ELF-1 (cell line): ENCODE measurements at places on chromosomes 3 and 15.

- peak; percentile 85 for DNase-seq
Observed at GRCh38 chr15:63019511-63020109, 22.9 kb upstream of the TPM1 start.

GRCh38 chr3:95310560-95310959 lies 1247.7 kb downstream of the NSUN3 start:
- no peak for DNase-seq

DNA sequence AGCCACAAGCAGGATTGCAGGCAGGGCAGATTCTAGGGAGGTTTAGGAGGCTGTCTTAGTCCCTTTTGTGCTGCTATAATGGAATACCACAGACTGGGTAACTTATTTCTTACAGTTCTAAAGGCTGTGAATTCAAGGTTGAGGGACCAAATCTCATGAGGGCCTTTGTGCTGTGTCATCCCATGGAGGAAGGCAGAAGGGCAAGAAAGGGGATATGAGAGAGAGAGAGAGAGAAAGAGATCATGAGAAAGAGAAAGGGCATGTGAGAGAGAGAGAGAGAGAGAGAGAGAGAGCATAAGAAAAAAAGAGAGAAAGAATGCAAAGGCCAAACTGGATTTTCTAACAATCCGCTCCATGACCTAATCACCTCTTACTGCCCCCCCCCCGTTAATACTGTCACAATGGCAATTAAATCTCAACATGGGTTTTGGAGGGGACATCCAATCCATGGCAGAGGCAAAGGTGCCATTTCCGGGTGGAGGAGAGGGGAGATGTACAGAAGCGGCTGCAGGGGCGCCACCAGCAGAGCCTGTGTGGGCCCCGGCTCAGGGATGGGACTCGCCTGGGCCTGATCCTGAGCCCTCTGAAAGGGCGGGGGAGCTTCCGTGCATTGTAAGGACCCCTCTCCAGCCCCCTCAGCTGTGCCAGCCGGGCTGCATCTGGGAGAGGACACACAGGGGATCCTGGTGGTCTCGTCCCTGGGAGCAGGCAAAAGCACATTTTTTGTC lies 20.5 kb downstream of the MRPS11 start:
- DNase-seq: no peak

GRCh38 chr15:34336991-34337556 lies 507 bp downstream of the SLC12A6 start:
- DNase-seq: no peak

- DNase-seq: peak; percentile 92
Observed at GRCh38 chr15:24956111-24956838, 1.5 kb downstream of the SNRPN start.

DNA sequence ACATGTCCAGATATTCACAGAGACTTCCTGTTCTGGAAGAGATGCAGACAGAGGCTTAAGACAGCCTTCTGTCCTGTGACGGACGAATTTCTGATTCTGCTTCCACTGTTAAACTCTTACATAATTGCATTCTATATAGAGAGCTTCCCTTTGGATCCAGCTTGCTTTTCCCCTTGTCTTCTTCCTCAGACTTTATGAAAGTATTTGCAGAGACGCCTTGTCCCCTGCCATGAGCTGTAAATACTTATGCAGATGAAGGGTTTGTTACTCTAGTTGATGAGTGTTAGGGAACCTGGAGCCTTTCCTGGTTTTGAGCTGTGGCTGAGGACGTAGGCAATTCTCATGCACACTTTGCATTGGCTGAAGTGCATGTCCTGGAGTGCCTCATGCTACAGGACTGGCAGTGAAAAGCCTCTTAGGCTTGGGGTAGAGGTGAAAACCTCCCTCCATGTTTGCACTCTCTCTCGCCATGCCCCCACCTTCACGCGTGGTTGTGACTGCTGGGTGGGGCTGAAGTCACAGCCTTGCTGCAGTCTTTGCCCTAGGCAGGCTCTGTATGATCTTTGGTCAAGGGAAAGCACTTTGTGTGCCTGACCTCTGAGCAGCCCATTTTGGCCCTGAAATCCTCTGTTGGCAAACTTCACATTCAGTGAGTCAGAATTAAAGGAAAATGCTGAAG lies 286.6 kb downstream of the PTPRG start:
- peak; percentile 65 for DNase-seq

GRCh38 chr15:33136353-33136752 lies 58.2 kb downstream of the FMN1 start:
- DNase-seq: no peak

GRCh38 chr15:90301707-90302300 lies 36.3 kb downstream of the NGRN start:
- DNase-seq: no peak

DNA sequence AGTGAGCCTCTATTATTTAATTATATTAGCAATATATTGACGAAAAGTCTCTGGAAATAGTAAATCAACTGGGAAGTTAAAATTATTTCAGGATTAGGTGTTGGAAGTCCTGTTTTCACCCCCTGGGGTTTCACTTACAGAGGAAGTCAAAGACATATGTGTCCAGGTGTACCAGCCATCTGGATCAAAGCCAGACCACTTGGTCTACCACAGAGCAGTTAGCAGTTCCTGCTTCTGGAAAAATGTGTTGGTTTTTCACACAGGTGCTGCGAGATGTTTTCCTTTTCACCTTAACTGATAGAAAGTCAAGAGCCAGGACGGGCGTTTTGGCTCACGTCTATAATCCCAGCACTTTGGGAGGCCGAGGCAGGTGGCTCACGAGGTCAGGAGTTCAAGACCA lies 13.1 kb downstream of the MME start:
- DNase-seq: no peak

GRCh38 chr15:60072826-60073465 lies 68.8 kb downstream of the FOXB1 start:
- no peak for DNase-seq

DNA sequence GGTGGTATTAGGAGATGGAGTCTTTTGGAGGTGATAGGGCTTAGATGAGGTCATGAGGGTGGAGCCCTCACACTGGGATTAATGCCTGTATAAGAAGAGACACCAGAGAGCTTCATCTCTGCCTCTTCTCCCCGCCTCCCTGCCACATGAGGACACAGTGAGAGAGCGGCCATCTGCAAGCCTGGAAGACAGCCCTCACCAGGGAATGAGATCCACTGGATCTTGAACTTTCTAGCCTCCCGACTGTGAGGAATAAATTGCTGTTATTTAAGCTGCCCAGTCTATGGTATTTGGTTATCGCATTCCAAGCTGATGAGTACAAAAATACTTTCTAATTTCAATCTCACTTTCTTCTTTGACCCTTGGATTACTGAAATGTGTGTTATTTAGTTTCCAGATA lies 121.4 kb downstream of the OCA2 start:
- DNase-seq: no peak

GRCh38 chr15:76730262-76730661 lies 174.9 kb downstream of the SCAPER start:
- DNase-seq: no peak

GRCh38 chr3:169041677-169042171 lies 621.8 kb downstream of the MECOM start:
- no peak for DNase-seq

DNA sequence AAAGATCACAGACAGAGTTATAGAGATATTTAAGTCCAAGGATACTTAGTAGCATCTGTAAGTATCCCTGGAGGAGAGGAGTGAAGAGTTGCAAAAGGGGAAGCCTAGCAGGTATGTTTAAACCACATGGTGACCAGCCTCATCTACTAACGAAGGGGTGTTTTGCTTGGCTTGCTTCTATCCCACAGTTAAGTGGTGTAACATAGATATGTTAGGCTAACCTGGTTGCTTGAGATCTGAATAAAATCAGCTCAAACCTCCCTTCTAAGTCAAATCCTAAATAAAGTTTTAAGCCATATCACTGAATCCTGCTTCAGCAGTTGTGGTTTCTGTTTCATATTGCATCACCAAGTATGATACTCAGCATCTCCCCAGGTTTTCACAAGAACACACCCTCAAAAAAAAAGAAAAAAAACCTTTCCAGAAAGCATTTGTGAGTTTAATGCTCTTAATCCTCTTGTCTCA lies 880.2 kb downstream of the ROBO1 start:
- no peak for DNase-seq

DNA sequence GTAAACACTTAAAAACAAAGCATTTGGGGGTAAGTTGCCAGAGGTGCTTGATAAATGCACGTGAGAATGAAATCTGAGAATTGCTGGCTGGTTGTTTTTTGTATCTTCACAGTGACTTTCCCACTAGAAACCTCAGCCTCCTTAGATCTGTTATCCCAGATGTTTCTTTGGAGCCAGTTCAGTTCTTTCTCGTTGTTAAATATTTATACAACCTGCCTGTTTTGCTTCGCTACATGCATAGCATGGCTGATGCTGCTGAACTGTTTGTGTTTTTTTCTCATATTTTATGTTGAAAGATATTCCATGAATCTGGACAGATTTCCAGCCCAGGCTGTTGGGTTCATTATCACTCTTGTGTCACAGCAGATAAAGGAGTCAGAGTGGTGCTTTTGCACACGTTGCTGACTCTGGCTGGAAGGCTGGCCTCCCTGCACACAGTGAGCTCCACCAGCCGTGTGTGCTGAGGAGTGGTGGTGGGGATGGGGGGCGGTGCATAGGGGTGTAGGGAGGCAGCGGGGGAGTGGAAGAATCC lies 80.2 kb downstream of the ARNT2 start:
- DNase-seq: no peak

DNA sequence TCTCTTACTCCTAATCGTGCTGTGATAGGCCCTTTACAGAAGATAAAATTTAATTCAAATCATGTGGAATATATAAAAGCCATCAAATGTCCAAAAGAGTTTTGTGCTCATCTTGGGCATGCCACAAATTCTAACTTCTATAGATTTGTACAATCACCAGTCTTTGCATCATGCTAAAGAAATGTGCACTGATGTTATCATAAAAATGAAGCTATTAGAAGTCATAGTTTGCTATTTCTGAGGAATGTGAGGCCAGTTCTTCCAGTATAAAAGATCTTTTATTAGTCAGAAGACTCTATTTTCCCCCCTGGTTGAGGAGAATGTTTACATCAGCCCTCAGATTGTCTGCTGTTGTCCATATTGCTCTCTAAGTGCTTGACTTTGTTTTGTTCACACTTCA lies 2.1 kb upstream of the ANXA2 start:
- no peak for DNase-seq

DNA sequence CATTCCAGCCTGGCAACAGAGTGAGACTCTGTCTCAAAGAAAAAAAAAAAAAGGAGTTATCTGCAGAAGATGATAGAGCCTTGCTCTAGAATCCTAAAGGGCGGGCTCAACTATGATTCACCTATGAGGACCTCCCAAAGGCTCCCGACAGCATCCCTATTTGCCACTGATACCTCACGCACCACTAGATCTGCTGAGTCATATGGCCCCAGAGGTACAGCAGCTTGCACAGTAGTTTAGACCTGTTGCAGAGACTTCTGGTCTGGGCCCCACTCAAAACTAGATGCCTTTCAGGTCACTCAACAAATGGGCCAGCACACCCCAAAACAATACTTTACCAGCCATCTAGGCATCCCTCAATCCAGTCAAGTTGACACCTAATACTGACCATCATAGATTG lies 38.1 kb upstream of the PTX3 start:
- no peak for DNase-seq

GRCh38 chr15:89338036-89338435 lies 3.4 kb upstream of the POLG start:
- DNase-seq: no peak

DNA sequence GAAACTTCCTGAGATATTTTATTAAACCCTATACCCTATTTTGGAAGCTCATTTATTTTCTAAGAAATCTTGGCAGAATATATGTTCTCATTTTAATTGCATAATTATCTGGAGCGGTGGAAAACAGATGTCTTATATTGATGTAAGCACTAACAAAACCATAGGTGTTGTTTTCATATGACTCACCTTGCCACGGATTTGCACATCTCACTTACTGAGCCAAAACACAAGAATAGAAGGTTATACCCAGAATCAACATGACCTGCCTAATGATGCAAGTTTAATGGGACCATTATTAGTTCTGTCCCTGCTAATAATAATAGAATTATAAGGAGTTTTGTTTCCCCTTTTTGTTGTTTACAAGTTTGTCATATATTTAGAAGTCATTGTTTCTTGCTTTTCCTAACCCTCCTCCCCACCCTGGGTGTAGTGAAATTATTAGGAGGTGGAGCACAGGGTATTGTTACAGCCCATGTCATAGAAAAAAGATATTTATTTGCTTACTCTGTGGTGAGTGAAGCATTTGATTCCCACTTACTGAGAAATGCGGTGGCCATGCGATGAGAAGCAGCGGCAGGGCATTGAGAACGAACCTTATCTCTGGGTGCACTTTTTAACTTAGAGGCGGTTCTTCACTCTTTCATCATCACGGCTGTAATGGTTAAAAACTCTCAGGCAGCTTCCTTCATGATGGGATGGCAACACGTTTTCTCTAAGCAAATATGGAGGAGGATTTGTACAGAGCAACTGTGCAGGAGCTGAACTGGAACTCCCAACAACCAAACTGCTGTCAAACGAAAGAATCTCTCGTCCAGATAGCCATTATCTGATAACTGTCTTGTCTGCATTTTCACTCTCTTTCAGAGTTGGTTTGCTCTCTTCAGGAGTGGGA lies 521 bp downstream of the IL5RA start:
- no peak for DNase-seq

DNA sequence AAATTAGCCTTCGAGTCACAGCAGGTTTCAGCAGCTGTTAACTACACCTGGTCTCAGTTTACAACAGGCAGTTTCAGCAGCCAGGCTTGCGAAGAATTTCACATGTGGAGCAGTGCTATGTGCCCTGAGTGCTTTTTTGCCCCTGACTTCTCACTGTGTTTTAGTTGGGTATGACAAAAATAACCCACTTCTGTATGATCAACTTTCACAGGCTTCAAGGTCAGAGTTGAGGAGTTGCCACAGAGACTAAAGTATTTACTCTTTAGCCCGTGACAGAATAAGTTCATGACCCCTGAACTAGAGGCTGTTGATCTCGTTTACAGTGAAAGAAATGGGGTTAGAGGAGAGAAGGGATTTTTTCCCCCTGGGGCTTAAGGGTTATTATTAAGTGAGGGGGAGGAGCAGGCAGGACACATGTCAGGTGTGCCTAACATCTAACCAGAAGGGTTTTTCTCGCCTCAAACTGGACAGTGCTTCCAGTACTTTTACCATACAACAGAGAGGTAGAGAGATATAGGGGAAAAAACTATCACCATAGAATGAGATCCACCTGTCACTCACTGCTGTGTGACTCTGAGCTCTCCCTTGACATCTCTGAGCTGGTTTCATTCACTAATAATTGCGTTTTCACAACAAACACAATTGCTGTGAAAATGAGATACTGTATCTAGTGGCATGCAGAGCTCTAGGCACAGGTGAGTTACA lies 14.0 kb upstream of the TOPBP1 start:
- DNase-seq: peak; percentile 30

GRCh38 chr15:69887009-69887408 lies 210.7 kb downstream of the TLE3 start:
- no peak for DNase-seq

DNA sequence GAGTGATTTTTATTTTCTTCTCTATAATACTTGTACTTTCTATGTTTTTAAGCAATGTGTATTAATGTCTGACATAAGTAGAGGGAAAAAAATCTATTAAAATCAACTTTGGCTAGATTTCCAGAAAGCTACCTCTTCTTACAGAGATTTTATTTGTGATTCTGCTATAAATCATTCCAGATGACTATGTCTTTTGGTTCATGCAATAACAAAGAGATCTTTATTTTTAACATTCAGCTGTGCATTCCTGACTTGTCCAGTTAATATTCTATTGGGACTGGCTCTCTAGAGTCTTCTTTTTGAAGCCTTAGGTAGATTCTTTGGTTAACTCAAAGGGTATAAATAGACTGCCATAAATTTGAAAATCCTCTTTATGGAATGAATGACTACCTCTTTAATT lies 74.3 kb upstream of the ARPP21 start:
- DNase-seq: no peak

- DNase-seq: peak; percentile 44
Observed at GRCh38 chr3:177281292-177282118, 84.2 kb upstream of the TBL1XR1 start.
